ENCODE measurements at places on chromosomes 5 and 9. TPM values are rescaled to one million over a fixed set of nuclear protein-coding genes. Genes with fewer than 3 reads are reported as not detected.

DNA sequence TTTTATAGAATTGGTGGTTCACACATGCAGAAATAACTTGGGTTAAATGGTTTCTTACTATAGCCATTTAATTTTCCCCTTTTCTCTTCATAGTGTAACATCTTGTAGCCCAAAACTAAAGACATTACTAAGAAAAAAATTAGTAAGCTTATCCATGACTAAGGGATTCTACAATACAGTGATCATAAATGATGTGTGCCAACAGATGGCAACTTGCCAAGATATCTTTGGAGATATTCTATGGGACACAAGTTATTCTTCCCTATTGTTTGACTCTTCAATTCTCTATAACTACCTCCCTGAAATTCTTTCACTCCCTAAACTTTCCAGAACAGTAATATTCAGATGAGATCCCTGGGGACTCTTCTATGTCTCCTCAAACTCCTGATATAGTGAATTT is 580.6 kb downstream of the PTPRD start:
- no peaks in the 10 kb centered on the region for H3K4me1 ChIP-seq
- no peak for DNase-seq
- H3K27ac ChIP-seq: no peak overlapping the region
- no peak overlapping the region for H3K4me3 ChIP-seq
- no peaks in the 10 kb centered on the region for H3K27me3 ChIP-seq

GRCh38 chr9:108181441-108181840 is 674.3 kb downstream of the ACTL7B start:
- H3K4me1 ChIP-seq: no peaks in the 10 kb centered on the region
- H3K27ac ChIP-seq: no peak overlapping the region
- no peaks in the 10 kb centered on the region for H3K27me3 ChIP-seq
- H3K36me3 ChIP-seq: no peaks in the 10 kb centered on the region
- no peak for DNase-seq

DNA sequence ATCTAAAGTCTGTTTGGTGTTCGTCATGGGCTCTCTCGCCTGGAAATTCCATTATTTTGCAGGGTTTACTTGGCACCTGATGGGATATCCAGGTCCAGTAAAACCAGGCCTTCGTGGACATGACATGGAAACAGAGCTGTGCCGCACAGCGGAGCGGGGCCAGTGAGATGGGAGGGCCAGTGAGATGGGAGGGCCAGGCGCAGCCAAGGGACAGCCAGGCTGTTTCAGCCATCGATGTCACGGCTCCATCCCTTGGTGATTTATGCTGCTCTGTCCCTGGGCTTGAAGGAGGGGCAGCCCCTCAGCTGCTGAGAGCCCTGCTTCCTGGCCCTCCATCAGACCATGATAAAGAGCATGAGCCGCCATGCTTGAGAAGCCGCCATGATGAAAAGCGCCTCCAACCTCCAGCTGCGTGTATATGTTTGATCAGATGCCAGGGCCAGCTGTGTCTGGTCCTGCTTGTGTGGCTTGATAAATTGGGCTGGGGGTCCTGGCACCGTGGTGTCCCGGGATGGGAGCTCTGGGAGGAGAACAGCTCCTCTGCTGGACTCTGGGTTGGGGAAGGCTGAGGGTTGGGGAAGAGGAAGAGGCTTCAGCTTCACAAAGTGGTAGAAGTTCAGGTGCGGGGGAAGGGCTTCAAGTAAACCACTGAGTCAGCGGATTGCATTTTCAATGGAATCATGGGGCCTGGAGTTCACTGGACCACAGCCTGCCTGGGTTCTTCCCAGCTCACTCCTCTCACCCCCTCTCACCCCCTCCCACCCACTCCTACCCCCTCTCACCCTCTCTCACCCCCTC is 6.1 kb upstream of the COL5A1 start:
- no peaks in the 10 kb centered on the region for H3K4me1 ChIP-seq
- peaks cover 9% of the 10 kb centered on the region for H3K27me3 ChIP-seq
- DNase-seq: no peak
- H3K4me3 ChIP-seq: no peak overlapping the region
- no peak overlapping the region for H3K27ac ChIP-seq

DNA sequence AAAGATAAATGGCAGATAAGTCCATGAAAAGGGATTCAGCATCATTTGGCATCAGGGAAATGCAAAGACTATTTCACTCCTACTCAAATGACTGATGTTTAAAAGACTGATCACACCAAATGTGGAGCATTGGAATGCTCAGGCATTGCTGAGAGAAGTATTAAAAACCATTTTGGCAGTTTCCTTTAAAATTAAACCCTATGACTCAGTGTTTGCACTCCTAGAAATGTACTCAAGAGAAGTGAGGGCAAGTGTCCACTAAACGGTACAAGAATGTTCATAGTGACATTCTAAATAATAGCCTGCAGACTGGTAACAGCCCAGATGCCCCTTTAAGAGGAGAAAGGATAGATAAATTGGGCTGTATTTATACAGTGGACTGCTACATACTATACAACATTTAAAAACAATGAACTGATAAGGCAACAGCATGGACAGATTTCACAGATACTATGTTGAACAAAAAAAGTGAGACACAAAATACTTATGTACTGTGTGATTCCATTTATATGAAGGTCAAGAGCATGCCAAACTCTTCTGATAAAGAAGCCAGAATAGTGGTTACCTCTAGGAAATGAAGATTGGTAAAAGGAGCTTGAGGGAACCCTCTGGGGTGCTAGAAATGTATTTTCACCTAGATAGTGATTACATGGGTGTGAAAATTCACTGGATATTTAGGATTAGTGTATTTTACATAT is 24.6 kb downstream of the APC start:
- no peak for DNase-seq
- H3K27ac ChIP-seq: no peak overlapping the region
- peaks cover 2% of the 10 kb centered on the region for H3K4me1 ChIP-seq
- H3K36me3 ChIP-seq: no peaks in the 10 kb centered on the region

The SLC28A3 gene
- total RNA-seq: 0.45 TPM

The RAB3C gene
- total RNA-seq: not detected

GRCh38 chr5:113692891-113693457 is 179.5 kb downstream of the YTHDC2 start:
- no peak overlapping the region for H3K4me3 ChIP-seq
- no peak for DNase-seq
- no peaks in the 10 kb centered on the region for H3K4me1 ChIP-seq
- peaks cover 50% of the 10 kb centered on the region for H3K27me3 ChIP-seq
- H3K27ac ChIP-seq: no peak overlapping the region

- no peak overlapping the region for H3K27ac ChIP-seq
- no peaks in the 10 kb centered on the region for H3K4me1 ChIP-seq
- no peaks in the 10 kb centered on the region for H3K27me3 ChIP-seq
- no peak for DNase-seq
- H3K36me3 ChIP-seq: no peaks in the 10 kb centered on the region
These were observed 126.1 kb upstream of the NFIB start for GRCh38 chr9:14440062-14440461.

GRCh38 chr5:54171645-54172384 is 138.6 kb downstream of the ARL15 start:
- DNase-seq: peak; percentile 41
- peaks cover 3% of the 10 kb centered on the region for H3K36me3 ChIP-seq
- no peak overlapping the region for H3K4me3 ChIP-seq
- no peaks in the 10 kb centered on the region for H3K27me3 ChIP-seq
- no peak overlapping the region for H3K27ac ChIP-seq
- H3K4me1 ChIP-seq: peaks cover 7% of the 10 kb centered on the region

The CD180 gene
- not detected for total RNA-seq

The LMBRD2 gene
- total RNA-seq: 15.1 TPM
